CD4-positive, alpha-beta T cell treated with Interleukin-15 for 4 hours (primary cell): ENCODE measurements at places on chromosomes 5 and 9.

DNA sequence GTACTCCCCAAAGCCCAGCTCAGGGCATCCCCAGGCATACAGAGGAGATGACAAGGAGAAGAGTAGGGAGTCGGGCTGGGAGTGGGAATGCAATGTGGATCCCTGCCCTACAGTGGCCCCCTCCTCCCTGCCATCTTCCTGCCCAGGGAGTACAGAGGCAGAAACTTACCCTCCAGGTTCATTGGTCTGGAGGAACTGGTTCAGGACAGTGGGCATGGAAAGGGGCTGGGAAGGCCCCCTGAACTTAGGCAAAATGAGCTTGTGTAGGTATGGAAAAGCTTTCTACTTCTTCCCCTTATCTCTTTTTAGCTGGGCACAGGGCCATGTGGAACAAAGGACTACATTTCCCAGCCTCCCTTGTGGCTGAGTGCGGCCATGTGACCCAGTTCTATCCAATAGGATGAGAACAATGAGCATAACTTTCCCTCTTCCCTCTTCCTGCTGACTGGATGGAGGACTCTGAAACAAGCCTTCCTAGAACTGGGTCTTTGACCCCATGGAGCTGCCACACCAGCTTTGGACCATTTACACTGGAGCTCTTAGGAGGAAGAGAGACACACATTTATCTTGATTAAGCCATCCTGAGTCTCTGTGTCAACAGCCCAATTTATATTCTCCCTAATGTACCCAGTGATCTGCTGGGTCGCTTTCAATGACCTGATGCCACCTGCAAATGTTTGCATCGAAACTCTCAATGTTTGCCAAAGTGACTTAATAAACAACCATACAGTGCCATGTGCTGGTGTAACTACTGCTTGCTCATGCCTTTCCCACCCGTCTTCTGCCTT is 25.0 kb upstream of the HMCN2 start:
- DNase-seq = peak; percentile 42

DNA sequence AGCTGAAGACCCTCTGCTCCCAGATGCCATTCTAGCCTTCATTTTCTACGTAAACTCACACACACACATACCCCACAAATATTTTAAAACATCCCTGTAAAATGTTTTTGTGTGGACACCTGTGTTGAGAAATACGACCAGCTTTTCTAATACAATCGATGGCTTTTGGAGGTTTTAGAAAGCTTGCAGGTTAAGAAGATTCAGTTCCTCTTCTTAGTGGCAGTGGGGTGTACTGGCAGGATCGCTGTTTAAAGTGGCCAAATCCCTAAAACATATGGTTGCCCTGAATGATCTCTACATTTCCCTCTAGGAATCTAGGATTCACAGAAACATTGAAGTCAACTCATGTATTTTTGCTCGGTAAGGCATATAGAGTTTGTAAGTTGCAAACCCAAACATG is 236.3 kb downstream of the NSG2 start:
- no peak for DNase-seq

DNA sequence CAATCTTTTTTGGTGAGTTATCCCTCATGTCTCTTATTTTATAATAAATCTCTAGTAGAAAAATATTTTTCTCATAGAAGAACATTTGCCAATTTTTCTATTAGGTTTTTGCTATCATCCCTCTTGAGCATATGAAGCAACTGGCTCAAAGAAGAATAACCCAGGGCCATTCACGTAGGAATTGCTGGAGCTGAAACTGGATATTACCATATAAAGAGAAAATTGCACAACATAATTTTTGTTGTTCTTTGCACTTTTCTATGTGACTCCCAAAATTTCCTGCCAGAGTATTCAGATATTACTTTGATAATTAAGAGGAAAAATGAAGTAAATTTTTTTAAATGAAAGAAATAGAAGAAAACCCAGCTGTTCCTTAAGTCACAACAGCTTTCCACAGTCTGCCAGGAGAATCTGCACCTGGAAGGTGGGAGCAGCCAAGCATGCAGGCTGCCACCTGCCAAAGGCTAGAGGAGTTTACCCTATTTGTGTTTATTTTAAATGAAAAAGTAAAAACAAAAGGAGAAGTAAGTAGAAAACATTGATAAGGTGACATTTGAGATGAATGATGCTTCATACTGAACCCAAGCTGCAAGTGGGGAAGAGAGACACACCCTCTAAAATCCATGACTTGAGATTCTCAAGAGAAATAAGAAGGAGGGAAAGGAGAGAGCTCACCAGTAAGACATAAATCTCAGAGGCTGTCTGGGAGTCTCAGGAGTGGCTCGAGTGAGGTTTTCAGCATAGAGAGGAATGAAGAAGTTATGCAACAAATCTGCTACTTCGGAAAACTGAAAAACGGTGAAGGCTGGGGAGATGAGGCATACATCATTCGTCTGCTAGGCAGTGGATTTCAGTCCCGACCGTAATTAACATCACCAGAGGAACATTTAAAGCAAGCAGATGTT is 31.5 kb upstream of the FREM1 start:
- DNase-seq = no peak

DNA sequence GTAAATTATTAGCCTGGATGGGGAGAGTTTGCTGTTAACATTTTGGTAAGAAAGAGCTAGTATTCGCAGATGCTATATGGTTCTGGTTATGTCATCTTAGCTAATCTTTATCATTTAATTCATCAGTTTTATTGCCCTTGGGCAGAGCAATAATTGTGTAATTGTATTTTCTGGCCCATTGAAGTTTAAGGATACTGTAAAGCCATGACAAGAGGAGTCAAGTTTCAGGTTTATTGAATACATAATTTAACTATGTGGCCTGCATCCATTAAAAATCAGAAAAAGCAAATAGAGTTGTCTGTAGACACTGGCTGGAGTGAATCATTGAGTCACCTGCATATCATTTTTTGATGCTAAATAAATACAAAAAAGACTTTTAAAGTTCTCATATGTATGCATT is 255.8 kb downstream of the PRELID2 start:
- DNase-seq = no peak

DNA sequence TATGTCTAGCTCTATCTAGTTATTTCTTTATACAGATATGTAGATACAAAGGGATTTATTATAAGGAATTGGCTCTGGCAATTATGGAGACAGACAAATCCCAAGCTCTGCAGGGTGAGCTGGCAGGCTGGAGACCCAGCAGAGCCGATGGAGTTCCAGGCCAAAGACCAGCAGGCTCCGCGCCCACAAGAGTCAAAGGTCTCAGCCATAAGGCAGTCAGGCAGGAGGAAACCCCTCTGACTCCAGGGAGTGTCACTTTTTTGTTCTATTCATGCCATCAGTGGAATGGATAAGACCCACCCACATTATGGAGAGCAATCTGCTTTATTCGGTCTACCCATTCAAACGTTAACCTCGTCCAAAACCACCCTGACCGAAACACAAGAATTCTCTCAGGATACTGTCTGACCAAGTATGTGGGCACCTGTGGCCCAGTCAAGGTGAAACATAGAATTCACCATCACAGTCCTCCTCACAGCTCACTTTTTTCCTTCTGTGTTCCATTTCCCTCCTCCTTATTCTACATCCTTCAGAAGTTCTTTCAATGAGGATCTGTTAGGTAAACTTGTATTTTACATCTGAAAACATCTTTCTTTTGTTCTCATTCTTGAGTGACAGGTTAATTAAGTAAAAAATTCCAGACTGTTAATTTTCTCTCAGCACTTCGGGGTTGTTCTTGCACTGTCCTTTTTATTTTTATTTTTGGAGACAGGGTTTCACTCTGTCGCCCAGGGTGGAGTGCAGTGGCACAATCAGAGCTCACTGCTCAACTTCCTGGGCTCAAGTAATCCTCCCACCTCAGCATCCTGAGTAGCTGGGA is 21.2 kb downstream of the RNF130 start:
- no peak for DNase-seq

- DNase-seq = no peak
These were observed 236.0 kb upstream of the ZNF462 start for GRCh38 chr9:106626936-106627335.

- no peak for DNase-seq
These were observed 43.1 kb downstream of the LHX2 start for GRCh38 chr9:124054582-124055227.

GRCh38 chr9:137030006-137030405 is 1.9 kb downstream of the FUT7 start:
- DNase-seq = no peak

DNA sequence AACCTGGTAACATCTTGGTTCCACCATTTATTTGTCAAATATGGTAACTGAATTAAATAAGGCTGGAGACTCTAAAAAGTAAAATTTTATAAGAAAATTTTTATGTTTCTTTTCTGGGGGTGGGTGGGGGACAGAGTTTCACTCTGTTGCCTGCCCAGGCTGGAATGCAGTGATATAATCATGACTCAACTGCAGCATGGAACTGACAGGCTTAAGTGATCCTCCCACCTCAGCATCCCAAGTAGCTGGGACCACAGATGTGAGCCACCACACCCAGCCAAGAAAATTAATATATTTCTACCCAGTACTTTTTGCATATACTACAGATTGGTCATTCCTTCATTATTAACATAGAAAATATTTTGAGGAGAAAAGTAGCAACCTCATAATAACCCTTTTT is 216.9 kb downstream of the DEPDC1B start:
- DNase-seq = no peak

DNA sequence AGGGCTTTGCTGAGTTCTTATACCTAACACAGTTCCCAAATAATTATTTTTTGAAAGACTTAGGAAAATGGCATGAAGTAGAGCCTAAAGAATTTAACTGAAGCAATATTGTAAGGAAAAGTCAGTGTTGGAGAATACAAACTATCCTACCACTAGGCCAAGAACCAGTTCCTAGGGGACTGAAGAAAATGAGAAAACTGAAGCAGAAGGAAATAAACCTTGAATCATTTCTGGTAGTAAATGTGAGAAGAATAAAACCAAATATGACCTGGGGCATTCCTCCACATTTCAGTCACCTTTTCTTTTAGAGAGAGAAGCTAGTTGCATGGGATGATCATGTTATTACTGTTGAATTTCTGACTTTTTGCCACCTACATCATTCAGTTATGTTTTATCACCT is 1393.9 kb upstream of the C9orf72 start:
- no peak for DNase-seq

DNA sequence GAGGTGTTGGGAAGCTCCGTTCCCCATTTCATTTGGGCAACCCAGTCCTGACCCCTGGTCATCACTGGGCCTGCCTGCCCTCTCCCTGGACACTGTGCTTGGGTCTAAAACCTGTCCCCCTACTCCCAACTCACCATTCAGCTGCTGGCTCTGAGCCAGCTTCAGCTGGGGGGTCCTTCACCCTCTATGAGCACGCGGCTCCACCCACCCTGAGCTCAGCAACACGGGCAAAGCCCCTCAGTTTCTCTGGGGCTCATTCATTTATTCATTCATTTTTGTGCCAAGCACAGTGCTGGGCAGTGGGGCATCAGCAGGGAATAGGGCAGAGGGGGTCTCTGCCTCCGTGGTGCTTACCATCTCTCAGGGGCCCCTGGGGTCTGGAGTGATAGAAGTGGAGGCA is 199.8 kb upstream of the MVB12B start:
- no peak for DNase-seq

DNA sequence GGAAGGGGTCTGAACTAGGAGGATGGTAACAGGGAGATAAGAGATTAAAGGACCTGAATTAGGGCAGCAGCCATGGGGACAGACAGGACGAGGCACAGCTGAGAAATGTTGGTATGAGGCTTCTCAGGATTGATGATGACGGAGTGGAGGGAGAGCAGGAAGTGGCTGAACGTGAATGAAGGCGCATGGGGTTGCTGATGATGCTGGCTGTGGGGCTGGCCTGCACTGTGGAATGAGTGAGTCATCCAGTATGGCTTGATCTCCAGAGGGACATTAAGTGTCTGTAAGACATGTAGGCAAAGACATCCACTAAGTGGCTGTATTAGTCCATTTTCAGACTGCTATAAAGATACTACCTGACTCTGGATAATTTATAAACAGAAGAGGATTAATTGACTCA is 256.4 kb downstream of the ICE1 start:
- no peak for DNase-seq

- DNase-seq = no peak
These were observed 221.9 kb upstream of the GLRA1 start for GRCh38 chr5:152146566-152146965.

GRCh38 chr5:81835814-81836367 is 85.0 kb upstream of the SSBP2 start:
- DNase-seq = no peak

GRCh38 chr5:79573983-79574890 is 38.0 kb upstream of the TENT2 start:
- no peak for DNase-seq

- DNase-seq = no peak
These were observed 656.8 kb downstream of the IRX1 start for GRCh38 chr5:4252385-4252784.

DNA sequence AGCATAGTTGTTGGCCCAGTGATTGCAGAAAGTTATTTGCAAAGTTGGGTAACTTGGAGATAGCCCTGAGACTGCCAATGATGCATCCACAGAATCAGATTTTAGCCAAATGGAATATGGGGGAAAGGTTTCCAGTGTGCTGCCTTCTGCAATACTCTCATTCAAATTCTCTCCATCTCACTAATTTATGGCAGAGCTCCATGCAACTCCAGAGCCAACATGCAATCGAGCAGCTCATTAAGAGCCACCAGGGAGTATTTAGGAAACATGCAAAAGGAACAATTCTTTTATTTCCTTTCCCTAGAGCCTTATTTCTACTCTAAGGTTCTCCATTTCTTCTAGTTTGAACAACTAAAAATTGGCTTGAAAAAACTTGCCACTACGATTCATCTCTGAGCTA is 135.9 kb upstream of the MARCHF11 start:
- DNase-seq = no peak

DNA sequence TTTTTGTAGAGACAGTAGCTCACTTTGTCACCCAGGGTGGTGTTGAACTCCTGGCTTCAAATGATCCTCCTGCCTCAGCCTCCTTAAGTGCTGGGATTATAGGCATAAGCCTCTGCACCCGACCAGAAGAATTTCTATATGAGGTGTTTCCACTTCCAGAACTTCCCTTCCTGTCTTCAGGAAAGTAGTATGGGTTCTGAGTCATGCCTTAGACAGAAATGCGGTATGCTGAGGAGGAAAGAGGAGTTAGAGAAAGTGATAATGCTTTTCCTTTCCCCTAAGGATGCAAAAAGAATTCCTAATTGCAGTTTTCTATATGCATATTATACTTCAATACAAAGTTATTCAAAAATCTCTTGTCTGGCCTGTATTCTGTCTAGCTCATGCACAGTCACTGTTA is 16.4 kb upstream of the ADAMTSL1 start:
- no peak for DNase-seq

DNA sequence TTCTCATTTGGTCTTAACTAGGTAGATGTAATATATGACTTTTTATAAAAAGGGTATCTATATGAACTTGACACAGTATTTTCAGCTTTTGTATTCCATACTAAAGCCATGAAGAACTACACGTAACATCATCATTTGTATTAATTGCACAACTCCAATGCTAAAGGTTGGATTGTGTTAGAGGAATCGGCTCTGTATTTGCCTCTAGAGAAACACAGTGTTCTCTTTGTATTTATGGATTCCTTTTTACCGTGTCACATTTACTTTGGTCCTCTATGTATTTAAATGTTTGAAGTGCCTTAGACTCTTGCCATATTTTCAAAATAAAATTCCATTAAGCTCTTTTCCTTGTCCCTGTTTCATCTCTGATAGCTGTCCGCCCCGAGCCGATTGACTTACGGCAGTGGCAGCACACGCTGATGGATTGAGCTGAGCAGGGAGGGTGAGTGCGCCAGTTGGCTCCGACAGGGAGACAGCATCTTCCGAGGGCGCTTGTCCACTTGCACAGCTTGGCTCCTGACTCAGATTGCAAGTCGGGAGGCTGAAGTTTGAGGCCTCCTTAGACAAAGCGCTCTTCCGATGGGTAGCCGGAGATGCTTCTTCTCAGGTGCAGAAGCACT is 95.6 kb upstream of the DMRT1 start:
- no peak for DNase-seq
